ENCODE measurements at places on chromosomes 4 and X. TPM values are rescaled to one million over a fixed set of nuclear protein-coding genes. Genes with fewer than 3 reads are reported as not detected.

- DNase-seq: no peak
These were observed 62.3 kb upstream of the CD99 start for GRCh38 chrX:2628751-2629315.

Gene C4orf50
- total RNA-seq: not detected

DNA sequence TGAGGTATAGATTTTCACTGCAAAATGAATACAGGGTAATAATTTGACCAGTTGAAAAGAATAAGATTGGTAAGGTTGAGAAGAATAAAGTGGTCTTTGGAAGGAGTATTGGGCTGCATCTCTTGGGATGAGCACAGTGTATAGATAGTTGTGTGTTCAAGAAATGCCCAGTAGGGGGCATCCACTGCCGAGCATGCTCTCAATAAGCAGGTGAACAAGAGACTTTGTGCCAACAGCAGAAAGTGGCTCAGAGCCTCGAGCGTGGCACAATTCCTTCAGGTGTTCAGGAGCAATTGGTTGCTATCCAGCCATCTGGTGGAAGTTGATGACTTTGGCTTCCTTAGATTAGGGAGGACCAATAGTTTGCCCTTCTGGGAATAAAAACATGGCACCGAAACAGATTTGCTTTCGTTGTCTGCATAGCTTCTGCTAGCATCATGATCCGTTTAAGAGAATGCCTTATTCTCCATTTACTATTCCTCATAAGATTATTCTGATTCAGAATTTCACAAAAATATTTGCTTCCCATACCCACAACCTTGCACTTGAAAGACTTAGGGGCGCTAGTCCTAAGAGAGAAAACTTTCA is 258.1 kb upstream of the NEIL3 start:
- no peak for DNase-seq

DNA sequence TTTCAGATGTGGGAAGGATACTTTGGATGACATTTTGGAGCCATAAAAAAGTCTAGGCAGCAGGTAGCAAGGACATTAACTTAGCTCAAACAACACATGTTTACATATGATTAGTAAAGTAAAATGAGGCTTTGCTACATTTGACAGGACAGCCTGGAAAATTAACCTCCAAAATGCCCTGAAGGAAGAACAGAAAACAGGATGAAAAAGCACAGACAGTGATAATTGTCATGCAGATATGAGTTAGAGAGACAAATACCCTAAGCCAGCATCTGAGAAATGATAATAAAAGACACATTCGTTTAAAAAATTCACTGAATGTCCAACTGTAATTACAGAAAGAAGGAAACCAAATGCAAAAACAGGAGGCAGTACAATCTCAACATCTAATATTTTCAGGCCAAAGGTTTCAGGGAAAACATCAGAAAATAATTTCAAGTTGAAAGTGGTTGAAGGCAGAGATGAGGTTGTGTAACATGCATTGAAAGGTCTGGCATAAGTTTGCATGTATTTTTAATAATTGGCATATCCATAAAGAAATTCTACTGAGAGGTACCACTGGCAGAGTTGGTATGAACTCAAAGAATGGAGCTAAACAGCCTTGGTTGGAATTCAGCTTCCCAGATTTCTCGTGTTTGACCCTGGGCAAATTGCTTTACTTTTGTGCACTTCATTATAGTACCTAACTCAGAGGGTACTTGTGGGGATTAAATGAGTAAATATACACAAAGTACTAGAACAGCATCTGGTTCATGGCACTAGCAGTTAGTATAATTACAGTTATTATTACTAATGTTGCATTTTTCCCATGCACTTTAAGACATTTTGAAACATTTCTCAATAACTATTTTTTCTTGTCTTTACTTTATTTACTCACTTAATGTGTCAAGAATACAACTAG is 54.4 kb upstream of the MAP9 start:
- no peak for DNase-seq

Gene CAMK2D
- 194 TPM for total RNA-seq

Gene GPC4
- 8.9 TPM for total RNA-seq

Gene NPNT
- total RNA-seq: 2.1 TPM

GRCh38 chr4:157057218-157057617 is 18.7 kb upstream of the GLRB start:
- no peak for DNase-seq

- no peak for DNase-seq
These were observed 134.1 kb upstream of the MAP3K15 start for GRCh38 chrX:19649226-19649995.

Gene CMC4
- 23.3 TPM for total RNA-seq

DNA sequence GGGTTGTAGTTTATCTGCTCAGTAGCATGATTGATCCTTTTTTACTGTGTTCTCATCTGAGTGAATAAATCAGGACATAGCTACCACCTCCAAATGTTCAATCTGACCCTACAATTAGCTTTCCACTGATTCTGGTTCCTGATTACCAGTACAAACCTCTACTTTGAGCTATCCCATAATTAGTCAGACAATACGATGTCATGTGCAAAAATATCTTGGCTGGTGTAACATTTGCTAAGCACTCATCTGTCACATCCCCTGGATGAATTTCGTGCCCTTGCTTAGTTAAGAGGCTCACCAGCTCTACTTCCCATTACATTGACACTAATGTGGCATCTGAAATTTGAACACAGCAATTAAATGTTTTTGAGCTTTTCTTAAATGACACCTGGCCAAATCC is 1101.0 kb upstream of the PCDH7 start:
- DNase-seq: no peak

DNA sequence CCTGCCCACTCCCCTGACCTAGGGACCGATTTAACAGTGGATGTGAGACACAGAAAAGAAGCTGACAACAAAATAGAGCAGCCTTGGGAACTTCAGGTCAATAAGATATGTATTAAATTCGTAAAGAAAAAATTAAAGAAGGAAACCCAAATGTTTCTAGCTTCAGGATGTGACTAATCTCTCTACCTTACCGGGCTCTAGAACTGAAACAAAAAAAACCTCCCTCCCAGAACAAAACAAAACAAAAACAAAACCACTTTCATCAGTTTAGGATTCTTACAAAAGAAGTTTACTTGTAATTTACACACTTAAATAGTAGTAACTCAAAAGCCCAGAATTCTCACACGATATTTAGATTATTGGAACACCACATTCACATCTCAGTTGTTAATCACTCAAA is 185.8 kb upstream of the RPS6KA3 start:
- no peak for DNase-seq

GRCh38 chrX:3346501-3347259 is at the start of gene MXRA5:
Gene MXRA5 (minus strand): TSS chrX:3346652. CDS start chrX:3343833, 2,819 bp downstream.
- peak; percentile 38 for DNase-seq

DNA sequence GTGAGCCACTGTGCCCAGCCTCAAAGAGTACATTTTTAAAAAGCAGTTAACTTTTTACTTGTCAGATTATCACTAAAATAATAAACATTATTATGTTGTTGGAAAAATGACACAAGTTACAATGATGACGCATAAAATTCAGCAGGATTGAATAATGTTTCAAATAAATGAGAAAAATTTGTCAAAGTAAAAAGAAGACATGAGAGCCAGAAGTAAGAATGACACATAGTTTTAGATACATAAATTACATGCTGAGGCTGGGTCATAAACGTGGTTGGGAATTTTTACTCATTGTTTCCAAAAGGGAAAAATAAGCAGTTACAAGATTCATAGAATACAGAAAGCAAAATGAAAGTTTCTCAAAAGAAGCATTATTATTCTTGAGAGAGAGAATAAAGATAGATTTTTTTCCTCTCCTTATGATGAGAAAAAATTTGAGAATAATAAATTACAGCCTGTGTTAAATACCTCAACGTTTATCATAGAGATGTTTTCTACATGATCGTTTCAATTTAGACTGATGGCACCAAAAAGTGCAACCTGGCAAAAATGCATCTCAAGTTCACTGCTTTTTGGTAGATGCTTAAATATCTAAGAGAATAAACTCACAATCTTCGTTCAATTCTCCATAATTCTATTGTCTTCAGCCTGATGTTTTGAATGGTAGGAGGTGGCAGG is 40.4 kb downstream of the GUCY1B1 start:
- no peak for DNase-seq

DNA sequence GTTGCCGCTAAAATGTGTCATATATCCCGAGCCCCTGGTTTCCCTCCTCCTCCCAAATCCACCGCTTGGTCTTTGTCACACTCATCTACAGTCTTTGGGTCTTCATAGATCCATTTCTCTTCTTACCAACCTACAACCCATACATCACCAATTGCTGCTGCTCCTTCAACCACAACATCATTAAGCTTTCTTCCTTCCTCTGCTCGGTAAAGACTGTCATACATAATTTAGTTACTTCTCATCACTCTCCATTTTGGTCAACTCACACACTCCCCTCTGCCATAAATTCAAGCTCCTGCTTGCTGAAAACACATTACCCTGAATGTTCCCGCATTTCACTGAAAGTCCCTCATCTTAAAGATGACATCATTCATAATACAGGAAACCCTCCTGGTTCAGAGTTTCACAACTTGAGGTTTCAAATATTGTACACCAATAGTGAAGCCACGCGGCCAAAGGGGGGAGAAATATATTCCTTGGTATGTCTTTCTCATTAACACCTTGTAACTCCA is 1.7 kb upstream of the DCTD start:
- no peak for DNase-seq

DNA sequence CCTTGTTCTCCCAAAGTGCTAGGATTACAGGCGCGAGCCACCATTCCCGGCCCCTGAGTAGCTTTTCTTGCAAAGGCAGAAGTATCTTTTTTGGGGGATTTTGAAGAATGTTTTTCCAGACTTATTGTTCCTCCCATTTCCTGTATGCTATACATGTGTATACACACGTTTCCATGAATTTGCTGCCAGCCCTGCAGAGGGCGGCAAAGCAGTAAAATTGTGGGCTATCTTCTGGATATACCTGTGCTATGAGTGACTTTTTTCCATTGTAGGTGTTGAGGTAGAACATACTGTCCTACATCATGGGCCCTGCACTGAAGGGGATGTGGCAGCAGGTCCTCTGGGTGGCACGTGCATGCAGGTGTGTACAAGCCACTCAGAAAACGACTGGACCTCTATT is 16.9 kb upstream of the MED28 start:
- no peak for DNase-seq

Gene RBM41
- total RNA-seq: 16.9 TPM

DNA sequence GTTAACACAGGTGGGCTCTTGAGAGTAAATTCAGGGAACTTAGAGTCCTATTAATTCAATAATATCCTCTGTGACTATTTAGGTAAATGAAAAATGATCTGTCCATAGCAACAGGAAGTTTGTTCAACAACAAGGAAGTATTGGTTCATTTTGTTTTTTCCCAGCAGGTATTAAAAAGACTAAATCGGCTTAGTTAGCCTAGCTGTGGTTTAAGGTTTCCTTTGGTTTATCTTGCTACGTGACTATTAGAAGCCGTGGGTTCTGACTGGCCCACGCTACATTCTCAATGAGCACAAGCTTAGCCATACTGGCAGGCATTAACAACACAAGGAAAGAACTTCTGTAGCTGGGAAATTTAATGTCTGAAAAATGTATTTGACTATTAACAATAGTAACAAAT is 168.8 kb upstream of the HS3ST1 start:
- DNase-seq: no peak

Gene XAGE2
- not detected for total RNA-seq

GRCh38 chr4:2045518-2045951 is 13.6 kb upstream of the NAT8L start:
- peak; percentile 30 for DNase-seq

DNA sequence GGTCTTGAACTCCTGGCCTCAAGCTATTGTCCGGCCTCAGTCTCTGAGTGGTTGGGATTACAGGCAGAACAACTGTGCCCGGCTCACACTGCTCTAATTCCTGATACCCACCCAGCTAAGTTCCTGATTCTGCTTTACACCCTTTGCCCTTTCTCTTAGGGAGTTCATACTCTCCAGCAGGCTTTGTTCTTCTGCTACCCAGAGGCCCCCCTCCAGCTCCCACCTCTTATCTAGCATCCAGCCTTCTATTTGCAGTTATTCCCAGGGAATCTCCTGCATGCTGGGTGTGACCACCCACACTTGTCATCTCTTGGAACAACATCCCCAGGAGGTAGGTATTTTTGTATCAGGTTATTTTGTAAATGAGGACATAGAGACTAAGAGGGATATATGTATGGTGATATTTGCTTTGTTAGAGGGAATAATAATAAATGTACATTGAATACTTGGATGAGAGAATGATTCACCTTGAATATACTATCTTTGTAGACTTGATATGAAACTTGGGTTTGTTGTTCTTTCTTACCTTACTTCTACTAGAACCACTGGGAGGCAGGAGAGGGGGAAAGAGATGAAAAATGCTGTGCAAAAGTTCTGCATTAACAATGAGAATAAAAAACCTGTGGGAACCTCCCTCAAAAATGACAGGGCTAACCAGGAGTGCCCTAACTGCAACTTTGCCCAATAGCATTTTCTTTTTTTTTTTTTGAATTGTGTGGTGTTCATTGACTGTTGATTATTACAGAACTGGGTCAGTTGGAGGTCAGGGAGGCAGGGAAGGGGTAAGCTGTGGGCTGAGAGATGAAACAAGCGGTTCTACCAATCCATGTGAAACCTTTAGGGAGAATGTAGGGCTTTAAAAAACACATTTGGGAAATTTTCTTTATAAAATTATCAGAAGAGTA is 157.4 kb downstream of the SPRY1 start:
- DNase-seq: no peak

Gene TRPC5OS
- not detected for total RNA-seq

GRCh38 chr4:36919721-36920120 is 324.8 kb upstream of the NWD2 start:
- no peak for DNase-seq

Gene IL2
- not detected for total RNA-seq

- no peak for DNase-seq
These were observed 81.6 kb downstream of the GATB start for GRCh38 chr4:151679231-151679630.

Gene FAM9C
- 0.35 TPM for total RNA-seq

GRCh38 chrX:120125444-120125843 is 9.7 kb upstream of the RHOXF1 start:
- DNase-seq: no peak

Gene USP17L12
- total RNA-seq: not detected

GRCh38 chrX:143788265-143788664 is 67.7 kb upstream of the SPANXN2 start:
- no peak for DNase-seq

GRCh38 chrX:75603833-75604232 is 81.0 kb upstream of the ZDHHC15 start:
- no peak for DNase-seq

Gene GABRA4
- total RNA-seq: 5.9 TPM

Gene F8
- total RNA-seq: 38.9 TPM

DNA sequence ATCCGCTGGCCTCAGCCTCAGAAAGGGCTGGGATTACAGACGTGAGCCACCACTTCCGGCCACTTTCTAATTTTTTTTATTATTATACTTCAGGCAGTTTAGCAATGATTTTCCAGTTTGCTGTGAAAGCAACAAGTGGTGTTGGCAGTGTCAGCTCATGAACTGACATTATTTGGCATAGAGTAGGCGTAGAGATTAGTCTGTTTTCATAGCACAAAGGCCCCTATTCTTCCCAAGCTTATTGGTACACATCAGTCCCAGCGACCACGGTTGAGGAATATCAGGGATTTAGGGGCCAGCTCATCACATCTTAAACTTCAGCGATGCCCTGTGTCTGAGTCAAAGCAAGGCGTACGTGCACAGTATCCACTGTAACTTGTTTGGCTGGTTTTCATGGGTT is 53.0 kb upstream of the RASSF6 start:
- no peak for DNase-seq
